ENCODE measurements at places on chromosomes 7 and 10.

DNA sequence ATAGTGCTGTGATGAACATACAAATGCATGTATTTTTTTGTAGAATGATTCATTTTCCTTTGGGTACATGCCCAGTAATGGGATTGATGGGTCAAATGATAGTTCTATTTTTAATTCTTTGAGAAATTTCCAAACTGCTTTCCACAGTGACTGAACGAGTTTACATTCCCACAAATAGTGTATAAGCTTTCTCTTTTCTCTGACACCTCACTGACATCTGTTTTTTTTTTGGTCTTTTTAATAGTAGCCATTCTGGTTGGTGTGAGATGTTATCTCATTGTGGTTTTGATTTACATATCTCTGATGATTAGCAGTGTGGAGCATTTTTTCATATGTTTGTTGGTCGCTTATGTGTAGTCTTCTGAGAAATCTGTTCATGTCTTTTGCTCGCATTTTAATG, 195.0 kb upstream of the AGK start:
- DNase-seq = no peak

DNA sequence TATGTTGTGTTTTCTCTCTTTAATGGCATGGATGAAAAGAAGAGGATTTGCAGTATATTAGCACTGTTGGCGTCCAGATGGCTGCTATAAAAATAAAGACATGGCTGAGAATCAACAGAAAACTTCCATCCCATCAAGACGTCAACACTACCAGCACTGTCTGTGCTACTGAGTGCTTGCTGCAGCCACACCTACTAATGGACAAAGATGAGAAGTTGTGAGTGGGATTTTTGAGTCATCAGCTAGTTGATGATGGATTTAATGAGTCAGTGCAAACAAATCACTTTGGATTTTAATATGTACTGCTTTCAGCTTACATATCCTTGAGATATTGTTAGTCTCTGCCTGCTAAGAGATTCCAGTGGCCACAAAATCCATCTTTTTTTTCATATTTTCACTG, 631.0 kb upstream of the ANKRD30A start:
- DNase-seq = no peak

DNA sequence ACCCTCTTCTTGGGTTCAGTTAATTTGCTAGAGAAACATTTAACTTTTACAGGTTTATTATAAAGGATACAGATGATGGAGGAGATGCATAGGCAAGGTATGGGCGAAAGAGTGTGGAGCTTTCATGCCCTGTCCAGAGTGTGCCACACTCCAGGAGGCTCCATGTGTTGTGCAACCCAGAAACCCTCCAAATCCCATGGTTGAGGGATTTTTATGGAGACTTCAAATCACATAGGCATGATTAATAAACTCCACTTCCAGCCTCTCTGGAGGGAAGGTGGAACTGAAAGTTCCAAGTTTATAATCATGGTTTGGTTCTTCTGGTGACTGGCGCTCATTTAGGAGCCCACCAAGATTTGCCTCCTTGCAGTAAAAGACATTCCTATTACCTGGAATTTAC, 159.9 kb downstream of the PHTF2 start:
- DNase-seq = no peak

DNA sequence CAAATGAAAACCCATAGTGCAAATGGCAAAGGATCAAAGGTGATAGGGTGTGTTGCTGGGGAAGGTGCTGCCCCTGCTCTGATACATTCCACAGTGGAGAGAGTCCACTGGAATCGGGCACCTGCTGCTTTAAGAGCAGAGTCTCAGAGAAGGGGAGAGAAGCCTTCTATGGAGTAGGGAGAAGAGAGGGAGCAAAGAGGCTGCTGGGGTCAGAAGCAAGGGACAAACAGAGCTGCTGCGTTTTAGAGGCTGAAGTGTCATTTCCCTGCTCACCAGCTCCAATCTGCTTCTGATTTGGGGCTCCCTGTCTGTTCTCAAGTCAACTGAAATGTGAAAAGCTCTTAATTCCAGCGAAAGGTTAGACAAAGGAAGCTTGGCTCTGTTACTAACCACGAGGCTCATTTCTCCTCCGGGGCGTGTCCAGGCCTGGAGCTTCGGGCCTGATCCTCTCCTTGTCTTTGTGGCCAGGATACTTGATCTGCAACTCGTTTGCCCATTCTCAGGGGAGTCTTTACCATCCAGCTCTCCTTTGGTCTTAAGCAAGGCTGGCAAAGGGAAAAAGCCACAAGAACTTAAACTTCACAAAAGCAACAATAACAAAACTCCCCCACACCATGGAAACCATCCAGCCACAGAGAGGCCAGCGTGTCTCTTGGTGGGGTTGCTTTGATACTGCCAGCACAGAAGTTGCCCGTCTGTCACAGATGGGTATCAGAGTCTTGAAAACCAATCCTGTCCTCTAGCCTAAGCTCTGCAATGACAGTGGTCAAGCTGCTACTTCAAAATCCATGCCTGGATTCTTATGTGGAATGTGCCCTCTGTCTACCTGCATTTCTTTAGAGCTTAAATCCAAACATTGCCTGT, 692.6 kb downstream of the SUGCT start:
- no peak for DNase-seq

- DNase-seq = no peak
These were observed 329.8 kb upstream of the MBL2 start for GRCh38 chr10:53102424-53102823.

DNA sequence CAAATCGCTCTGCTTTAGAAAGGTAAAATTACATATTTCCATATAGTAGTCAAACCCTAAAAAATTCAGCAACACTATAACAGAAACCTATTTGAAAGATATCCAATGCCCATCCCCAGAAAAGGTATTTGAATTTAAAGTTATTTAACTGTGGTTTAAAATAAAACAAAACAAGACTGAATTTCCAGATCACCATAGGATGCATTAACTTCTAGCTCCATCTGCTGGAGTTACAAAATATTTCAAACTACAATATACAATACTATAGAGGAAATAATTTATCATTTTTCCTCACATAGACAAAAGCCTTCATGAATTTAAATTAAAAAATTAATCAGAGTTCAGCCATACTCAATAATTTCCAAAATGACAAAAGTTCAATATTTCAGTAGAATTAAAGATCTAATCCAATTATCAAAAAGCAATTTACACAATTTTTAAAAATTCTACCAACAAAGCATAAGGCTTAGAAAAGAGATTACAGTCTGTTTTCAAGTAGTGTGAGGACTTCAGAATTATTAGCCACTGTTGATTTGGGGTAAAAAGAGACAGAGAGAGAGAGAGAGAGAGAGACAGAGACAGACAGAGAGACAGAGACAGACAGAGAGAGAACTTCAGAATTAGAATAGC, 75.9 kb downstream of the LMBR1 start:
- DNase-seq = no peak

- DNase-seq = no peak
These were observed 1.8 kb upstream of the INTS1 start for GRCh38 chr7:1505731-1506550.

DNA sequence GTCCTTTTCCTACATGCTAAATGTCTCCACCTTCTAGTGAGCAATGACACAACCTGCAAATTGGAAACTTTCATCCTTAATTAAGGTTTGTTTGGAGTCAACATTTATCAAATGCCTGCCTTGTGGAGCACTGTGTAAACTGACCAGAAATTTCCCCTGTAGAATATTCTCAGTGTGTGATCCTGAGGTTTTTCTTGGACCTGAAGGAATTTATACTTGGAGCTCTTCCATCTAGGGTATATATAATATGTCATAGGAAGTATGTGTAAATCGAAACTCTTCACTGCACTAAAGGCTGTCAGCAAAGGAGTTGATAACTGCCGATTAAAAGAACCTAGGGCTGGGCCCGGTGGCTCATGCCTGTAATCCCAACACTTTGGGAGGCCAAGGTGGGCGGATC, 152.4 kb downstream of the NSUN6 start:
- no peak for DNase-seq

GRCh38 chr7:139732471-139733167, 45.2 kb downstream of the HIPK2 start:
- no peak for DNase-seq

- no peak for DNase-seq
These were observed 52.0 kb upstream of the NKX6-2 start for GRCh38 chr10:132837905-132838304.

Measured in left ventricle myocardium superior (tissue), 1 donor.